ENCODE measurements at places on chromosomes 16 and 17.

DNA sequence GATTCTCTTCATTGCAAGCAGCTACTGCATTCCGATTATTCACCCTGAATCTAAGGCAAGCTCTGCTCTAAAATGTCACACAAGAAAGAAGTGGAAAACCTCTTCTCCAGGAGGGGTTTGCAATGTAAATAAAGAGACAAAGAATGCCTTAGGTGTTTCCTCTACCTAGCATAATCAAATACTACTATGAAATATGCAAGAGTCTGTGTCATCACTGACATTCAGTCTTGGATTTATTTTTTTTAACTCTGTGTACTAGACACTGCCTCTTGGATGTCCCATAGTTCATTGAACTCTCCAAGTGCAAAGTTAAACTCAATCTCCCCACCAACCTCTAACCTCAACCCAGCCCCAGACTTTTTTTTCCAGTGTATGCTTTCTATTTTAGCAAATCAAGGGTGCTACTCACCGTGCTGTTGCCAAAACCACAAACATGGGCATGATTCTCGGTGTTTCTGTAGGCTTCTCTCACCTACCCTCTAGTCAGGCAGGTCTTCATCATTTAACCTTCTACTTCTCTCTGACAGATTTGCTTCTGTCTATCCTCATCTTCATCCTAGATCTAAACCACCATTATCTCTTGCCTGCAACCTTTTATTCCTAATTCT lies 329.1 kb downstream of the CDH13 start:
- no peak for DNase-seq

- no peak for DNase-seq
Observed at GRCh38 chr16:30797670-30798309, 10.8 kb upstream of the ZNF629 start.

DNA sequence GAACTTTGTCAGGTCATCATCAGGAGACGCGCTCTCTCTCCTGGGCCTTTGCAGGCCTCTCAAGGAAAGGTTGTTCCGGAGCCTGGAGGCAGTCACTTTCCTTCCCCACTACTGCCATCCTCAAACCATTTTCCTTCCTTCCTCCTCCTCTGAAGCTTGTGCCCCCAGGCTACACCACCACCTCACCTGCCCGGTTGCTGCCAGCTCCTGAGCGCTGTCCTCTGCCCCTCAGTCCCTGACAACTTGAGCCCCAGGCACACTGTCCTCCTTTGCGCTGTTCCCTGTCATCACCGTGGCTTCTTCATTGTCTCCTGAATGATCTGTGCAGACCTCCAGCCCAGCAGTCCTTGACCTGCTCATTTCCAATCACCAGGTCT lies 18.9 kb downstream of the CDRT4 start:
- DNase-seq, result no peak

- no peak for DNase-seq
Observed at GRCh38 chr16:366476-366875, 3.9 kb downstream of the MRPL28 start.

DNA sequence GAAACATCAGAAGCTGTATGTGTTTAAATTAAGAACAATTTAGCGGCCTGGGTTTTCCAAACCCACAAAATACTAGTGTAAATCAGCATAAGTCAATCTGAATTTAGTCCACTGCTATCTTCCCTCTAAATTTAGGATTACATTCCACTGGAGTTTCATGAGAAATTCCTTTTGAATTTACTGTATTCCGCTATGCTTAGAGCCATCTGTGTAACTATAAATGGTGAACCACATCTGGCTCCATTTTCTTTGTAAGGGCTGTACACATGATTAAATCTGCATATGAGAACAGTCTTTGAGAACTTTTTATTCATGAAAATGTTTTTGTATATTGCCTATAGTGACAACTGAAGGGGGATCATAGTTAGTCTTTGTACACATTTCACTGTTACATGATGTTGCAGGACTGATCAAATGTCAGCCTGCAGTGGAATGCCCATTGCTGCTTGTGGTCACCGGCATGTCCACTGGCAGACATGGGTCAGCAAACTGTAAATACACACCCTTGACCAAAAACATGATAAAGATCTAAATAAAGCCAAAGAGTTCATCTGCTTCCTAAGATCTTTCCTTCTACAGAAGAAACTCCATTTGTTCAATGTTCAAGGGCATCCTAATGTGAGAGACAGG lies 36.8 kb downstream of the RPGRIP1L start:
- DNase-seq, result no peak

GRCh38 chr16:9603316-9603715 lies 511.9 kb downstream of the HAPSTR1 start:
- DNase-seq, result no peak

DNA sequence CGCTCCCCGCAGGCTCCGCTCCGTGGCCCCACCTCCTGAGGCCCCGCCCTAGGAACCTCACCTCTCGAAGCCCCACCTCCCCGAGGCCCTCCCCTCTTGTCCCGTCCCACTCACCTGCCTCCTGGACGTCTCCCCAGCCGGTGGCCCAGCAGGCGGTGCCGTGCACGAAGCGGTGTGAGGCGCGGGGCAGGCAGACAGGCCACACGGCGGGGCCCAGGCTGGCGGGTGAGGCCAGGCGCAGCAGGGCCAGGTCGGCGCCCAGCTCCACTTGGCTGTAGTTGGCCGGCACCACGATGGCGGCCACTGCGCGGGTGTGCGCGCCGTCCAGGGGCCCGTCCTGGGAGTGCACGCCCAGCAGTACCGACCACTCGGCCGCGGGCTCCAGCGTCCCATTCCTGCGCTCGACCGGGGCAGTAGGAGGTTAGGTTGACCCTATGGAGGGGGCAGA lies 1.6 kb downstream of the PRSS36 start:
- no peak for DNase-seq

GRCh38 chr16:48911700-48912099 lies 301.7 kb upstream of the N4BP1 start:
- DNase-seq, result no peak

GRCh38 chr16:30896261-30896888 lies at the start of gene CTF1:
CTF1 (plus strand) TSS chr16:30896614; CDS start chr16:30896644, 30 bp downstream.
- no peak for DNase-seq
